ENCODE measurements at places on chromosomes 2 and 18.
A peak's percentile ranks its signal among the peaks of the same experiment; 100 is the strongest.

DNA sequence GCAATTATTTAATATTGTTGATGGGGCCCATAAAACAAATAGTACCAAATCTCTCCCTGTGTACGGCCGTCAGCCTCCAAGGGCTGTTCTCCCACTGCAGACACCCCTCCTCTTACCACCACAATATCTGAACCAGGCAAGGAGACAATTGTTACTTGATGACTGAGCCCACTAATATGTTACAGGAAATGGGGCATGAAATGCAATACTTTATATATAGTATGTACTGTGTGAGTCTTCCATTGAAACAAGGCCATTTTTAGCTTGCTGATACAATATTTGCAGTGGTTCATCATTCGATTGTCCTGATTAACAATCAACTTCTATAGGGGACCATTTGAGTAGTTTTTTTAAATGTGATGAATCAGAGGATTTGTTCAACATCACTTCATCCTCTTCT lies 307.3 kb downstream of the GBX2 start:
- no peak for DNase-seq

GRCh38 chr2:24492421-24493279 lies 1.6 kb downstream of the NCOA1 start:
- DNase-seq = no peak

DNA sequence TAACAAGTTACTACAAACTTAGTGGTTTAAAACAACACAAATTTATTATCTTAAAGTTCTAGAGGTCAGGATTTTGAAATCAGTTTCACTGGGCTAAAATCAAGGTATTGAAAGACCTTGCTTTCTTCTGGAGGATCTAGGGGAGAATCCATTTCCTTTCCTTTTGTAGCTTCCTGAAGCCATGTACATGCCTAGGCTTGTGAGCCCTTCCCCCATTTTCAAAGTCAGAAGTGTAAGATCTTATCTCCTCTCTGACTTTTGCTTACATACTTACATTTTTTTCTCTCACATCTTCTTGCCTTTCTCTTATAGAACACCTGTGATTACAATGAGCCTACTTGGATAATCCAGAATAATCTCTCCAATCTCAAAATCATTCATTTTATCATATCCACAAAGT lies 78.7 kb upstream of the MBOAT2 start:
- DNase-seq = no peak

DNA sequence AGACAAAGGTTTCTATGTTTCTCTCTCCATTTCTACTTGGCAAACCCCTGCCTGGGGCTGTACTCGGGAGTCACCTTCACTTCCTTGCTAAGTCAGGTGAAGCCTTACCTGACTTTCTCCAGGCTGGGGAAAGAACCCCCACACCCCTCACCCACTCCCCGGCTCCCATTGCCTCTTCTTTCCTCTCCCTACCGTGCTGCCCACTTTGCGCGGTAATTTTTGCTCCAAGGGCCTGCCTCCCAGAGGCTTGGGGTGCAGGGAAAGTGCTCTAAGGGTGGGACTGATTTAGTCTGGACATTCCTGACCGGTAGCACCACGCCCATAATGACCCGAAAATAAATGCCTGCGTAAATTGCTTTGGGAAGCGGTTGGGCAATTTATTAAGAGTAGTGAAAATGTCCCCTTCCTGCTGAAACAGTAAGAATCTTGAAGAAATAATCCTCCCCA lies 49.1 kb upstream of the ATP6V1B1 start:
- DNase-seq = no peak

GRCh38 chr18:5625076-5625475 lies 81.3 kb upstream of the EPB41L3 start:
- DNase-seq = no peak

- peak; percentile 90 for DNase-seq
Measured at GRCh38 chr2:206230060-206230762, 44.3 kb upstream of the ZDBF2 start.

GRCh38 chr2:180644709-180645108 lies 335.7 kb upstream of the UBE2E3 start:
- no peak for DNase-seq

DNA sequence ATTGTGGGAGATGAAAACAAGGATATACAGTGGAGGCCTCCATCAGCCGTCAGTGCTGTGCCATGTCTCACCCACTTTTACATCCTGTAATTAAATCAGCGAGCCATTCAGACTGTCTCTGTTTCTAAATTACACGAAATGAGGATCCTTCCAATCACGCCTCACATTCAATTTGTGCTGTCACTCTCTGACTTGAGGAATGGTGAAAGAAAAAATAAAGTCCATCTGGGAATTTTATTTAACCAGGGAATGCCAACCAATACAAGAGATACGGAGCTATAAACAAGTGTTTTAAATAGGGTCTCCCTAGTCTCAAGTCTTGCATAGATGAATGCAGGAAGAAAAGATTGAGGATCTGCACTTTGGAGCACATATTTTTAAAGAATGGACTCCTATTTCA lies 72.8 kb downstream of the CMPK2 start:
- DNase-seq = no peak

GRCh38 chr2:164972216-164972615 lies 16.9 kb upstream of the SLC38A11 start:
- DNase-seq = no peak

DNA sequence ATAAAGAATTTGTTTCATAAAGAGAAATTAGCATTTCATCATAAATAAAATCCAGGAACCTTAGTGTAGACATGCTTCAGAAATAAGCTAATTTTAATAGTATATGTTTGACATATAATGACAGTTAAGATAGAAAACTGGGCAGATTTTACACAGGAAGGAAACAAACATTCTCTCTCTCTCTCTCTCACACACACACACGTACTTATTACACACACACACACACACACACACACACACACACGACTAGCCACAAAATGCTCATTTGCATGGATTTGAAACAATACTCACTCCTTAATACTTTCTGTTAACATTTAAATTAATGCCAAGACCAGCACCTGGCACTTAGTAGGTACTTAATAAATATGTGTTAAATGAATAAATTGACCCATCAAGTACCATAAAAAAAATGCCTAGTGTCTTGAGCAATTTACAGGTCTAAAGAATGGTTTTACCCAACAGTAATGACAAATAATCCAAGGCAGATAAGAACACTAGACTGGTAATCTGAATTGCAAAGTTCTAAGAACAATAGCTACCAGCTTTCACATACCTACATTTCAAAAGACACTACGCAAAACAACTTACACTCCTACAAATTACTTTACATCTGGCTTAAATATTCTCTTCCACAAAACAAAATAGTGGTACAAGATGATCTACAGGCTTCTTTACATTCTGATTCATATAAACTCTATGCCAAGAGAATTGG lies 2.9 kb upstream of the GALNT3 start:
- no peak for DNase-seq

Data from NCI-H1105 treated with DMSO at 0.1 percent for 48 hours (cell line).